Smooth muscle cell of bladder (primary cell): ENCODE measurements at places on chromosomes 12 and 14. TPM values are rescaled to one million over a fixed set of nuclear protein-coding genes. Genes with fewer than 3 reads are reported as not detected.

Gene SLC6A12
- under 0.01 TPM in 1 of 2 replicates, not detected in the other for total RNA-seq

Gene MANSC1
- 0.92 and 1.00 TPM in 2 replicates for total RNA-seq

Gene PDE6H
- total RNA-seq: not detected in 2 replicates

Gene PPFIBP1
- 55.5 and 92.5 TPM in 2 replicates for total RNA-seq

Gene PTGER2
- total RNA-seq: 6.6 and 8.4 TPM in 2 replicates

Gene RPL10L
- total RNA-seq: not detected in 2 replicates

Gene HOXC6
- 0.18 and 0.28 TPM in 2 replicates for total RNA-seq

Gene NKX2-1
- total RNA-seq: not detected in 2 replicates

Gene NRL
- total RNA-seq: 0.28 and 0.46 TPM in 2 replicates

Gene CYP46A1
- total RNA-seq: under 0.01 and 0.74 TPM in 2 replicates

Gene NANOG
- total RNA-seq: not detected in 2 replicates

Gene OTUB2
- 0.85 and 0.92 TPM in 2 replicates for total RNA-seq

Gene TMEM132C
- total RNA-seq: not detected in 2 replicates

Gene LTA4H
- total RNA-seq: 79.5 and 90.7 TPM in 2 replicates

Gene SIX6
- total RNA-seq: not detected in 2 replicates

Gene DIO2
- total RNA-seq: 2.4 and 14.1 TPM in 2 replicates

Gene GPR137C
- 0.09 and 0.14 TPM in 2 replicates for total RNA-seq

Gene RNU4-1
- total RNA-seq: under 0.01 TPM in 1 of 2 replicates, not detected in the other

Gene TSHR
- total RNA-seq: not detected in 2 replicates

Gene MYF6
- not detected in 2 replicates for total RNA-seq

Gene ACSM4
- not detected in 2 replicates for total RNA-seq

Gene KRT74
- not detected in 2 replicates for total RNA-seq

Gene OR6C76
- total RNA-seq: not detected in 2 replicates

Gene PTCSC3
- total RNA-seq: not detected in 2 replicates

Gene C12orf56
- 0.28 and 0.37 TPM in 2 replicates for total RNA-seq

Gene ANG
- total RNA-seq: 5.1 and 10.4 TPM in 2 replicates

Gene PPP4R4
- 1.7 and 4.1 TPM in 2 replicates for total RNA-seq

Gene KCNH3
- under 0.01 and 0.09 TPM in 2 replicates for total RNA-seq

Gene ATN1
- 5.0 and 7.5 TPM in 2 replicates for total RNA-seq

Gene TEAD4
- 6.0 and 6.5 TPM in 2 replicates for total RNA-seq

Gene PAPLN
- total RNA-seq: 1.8 and 2.4 TPM in 2 replicates

Gene ANKS1B
- 0.37 and 0.43 TPM in 2 replicates for total RNA-seq

Gene TOMM20L
- total RNA-seq: not detected in 2 replicates

Gene AGAP2
- total RNA-seq: 0.14 and 0.28 TPM in 2 replicates

Gene STRAP
- total RNA-seq: 60.5 and 67.1 TPM in 2 replicates

Gene GRIP1
- under 0.01 and 0.65 TPM in 2 replicates for total RNA-seq

Gene CCDC59
- total RNA-seq: 52.9 and 58.5 TPM in 2 replicates

Gene SERPINA9
- not detected in 2 replicates for total RNA-seq

Gene CTSG
- total RNA-seq: not detected in 2 replicates

Gene DBX2
- not detected in 2 replicates for total RNA-seq

Gene NEUROD4
- total RNA-seq: not detected in 2 replicates

Gene YAF2
- total RNA-seq: 9.8 and 11.9 TPM in 2 replicates
